ENCODE measurements at places on chromosomes 5 and 9. TPM values are rescaled to one million over a fixed set of nuclear protein-coding genes. Genes with fewer than 3 reads are reported as not detected.

CCDC183 gene
- total RNA-seq = 0.13 TPM

ICE1 gene
- 64.1 TPM for total RNA-seq

GPR21 gene
- 1.8 TPM for total RNA-seq

KDM4C gene
- 25.4 TPM for total RNA-seq

SGTB gene
- total RNA-seq = 18.1 TPM

SWI5 gene
- total RNA-seq = 26.3 TPM

ZFP2 gene
- total RNA-seq = 0.22 TPM

CRB2 gene
- not detected for total RNA-seq

CER1 gene
- total RNA-seq = not detected

AHRR gene
- 6.8 TPM for total RNA-seq

MTMR12 gene
- 62.3 TPM for total RNA-seq

ZNF366 gene
- 0.53 TPM for total RNA-seq

ISL1 gene
- not detected for total RNA-seq

AJM1 gene
- total RNA-seq = 0.66 TPM

GNAQ gene
- 79.3 TPM for total RNA-seq
